ENCODE measurements at places on chromosomes 7 and 10.

GRCh38 chr10:133264461-133264860 lies 12.2 kb downstream of the ADAM8 start:
- DNase-seq, result no peak

DNA sequence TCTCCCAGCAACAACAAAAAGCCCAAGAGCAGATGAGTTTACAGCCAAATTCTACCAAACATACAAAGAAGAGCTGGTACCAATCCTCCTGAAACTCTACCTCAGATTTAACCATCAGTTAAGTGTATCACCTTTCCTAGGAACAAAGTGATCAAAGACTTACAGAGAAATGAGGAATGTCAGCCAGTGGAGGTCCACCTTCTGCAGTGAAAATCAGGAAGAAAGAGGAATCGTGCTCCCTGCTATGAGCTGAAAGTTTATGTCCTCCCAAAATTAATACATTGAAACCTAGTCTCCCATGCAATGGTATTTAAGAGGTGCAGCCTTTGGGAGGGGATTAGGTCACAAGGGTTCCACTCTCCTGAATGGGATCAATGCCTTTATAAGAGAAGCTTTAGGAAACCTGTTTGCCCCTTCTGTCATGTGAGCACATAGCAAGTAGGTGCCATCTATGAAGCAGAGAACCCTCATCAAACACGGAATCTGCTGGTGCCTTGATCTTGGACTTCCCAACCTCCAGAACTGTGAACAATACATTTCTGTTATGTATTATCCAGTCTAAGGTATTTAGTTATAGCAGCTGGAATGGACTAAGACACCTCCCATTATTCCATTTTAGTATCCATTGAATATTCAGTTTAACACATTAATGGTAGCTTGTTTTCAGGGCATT lies 139.0 kb upstream of the FZD8 start:
- no peak for DNase-seq

GRCh38 chr7:141960687-141961422 lies 12.7 kb downstream of the TAS2R38 start:
- DNase-seq, result no peak

- no peak for DNase-seq
These were observed 712 bp downstream of the FOXP2 start for GRCh38 chr7:114415064-114415989.

DNA sequence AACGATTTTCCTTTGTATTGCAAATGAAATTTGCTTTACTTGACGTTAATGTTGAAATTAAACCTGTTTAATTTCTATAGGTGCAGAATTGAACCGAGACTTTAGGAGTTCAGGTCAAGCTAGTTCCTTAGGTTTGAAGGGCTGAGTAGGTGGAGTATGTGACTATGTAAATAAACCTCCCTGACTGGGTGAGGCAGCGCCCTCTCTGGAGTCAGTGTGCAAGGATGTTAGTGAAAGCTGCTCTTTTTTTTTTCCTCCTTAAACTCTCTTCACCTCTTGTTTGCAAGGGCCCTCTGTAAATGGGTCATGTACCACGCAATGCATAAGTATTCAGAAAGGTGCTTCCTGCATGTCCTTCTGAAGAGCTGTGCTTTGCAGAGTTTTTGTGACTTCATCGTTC lies 33.8 kb downstream of the GALNT17 start:
- DNase-seq, result no peak

Measured in fibroblast of skin of right biceps (primary cell).